ENCODE measurements at places on chromosomes 7 and 10.
A peak's percentile ranks its signal among the peaks of the same experiment; 100 is the strongest.

GRCh38 chr10:93445097-93445960, 36.8 kb downstream of the MYOF start:
- DNase-seq, result no peak

GRCh38 chr7:106111655-106112117, 426 bp downstream of the SYPL1 start:
- DNase-seq, result peak; percentile 66

GRCh38 chr7:25405736-25406135, 177.4 kb upstream of the NPVF start:
- no peak for DNase-seq

DNA sequence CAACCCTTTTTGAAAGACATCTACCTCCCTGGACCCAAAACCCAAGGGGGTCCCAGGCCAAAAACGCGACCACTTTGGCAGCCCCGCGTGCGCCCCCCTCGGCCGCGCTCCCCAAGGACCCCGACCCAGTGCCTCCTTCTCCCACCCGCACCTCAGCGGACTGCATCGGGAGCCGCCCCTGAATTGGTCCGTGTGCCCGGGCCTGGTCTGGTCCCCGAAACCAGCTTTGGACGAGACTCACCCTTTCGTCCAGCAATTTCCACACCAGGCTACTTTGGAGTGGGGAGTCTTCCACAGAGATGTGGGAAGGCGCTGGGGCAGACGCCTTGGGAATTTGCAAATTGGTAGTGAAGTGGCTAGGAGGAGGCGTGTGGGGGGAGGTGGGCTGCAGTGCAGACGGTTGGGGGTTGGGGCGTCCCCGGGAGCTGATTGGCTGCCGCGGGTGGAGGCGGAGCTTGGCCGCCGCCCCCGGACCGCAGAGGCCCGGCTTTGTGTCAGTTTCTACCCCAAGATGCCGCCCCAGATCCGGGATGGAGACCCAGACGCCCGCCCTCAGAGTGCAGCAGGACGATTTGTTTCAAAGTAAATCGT, 16.9 kb downstream of the TCAF1 start:
- no peak for DNase-seq

DNA sequence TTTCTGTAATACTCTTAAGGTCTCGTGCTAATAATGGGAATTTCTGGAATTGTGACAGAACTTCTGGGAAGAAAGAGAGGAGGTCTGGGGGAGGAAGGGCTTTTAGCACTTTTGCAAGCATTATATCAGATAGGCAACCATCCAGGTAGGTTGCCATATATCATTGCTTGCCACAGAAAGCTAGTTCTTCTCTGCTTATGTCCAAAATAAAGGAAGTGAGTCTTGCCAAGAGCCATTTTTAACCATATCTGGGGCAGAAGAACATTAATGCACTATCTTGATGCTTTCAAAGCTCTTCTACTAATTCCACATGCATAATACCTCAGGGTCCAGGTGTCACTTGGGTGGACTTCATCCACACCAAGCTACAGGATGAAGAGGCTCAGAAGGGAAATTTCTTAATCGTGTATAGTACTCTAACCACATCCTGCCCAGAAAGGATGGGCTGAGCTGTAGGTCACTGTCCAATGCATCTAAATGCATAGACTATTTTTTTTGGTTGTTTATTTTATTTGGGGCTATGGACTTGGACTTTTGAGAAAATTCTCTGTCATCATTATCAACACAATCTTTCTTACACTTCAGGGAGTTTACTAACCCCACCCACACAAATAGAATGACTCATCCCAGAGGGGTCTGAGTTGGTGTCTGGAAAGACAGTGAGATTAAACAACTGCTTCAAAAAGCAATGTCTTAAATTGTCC, 68.9 kb upstream of the ADO start:
- no peak for DNase-seq

GRCh38 chr7:142438235-142438922, 180.5 kb upstream of the PRSS58 start:
- peak; percentile 52 for DNase-seq

- DNase-seq, result no peak
Measured at GRCh38 chr10:128950916-128951275, 516.1 kb upstream of the MGMT start.

DNA sequence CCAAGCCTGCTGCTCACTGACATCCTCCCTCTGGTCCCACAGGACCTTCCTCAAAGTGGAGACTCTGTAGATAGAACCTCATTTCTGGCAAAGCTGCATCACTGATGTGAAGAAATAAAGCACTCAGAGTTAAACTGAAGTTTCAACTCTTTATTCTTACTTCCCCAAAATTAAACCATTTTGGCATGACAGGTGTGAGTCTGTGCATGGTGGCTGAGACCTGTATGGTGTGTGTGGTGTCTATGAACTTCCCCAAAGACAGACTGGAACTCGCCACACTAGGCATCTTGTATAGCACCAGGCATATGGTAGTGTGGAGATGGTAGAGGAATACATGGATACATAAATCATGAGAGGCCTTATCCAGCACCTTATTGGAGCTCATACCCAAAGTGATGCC, 6.6 kb upstream of the WDFY4 start:
- no peak for DNase-seq

GRCh38 chr7:137015015-137015414, 146.6 kb downstream of the CHRM2 start:
- DNase-seq, result no peak

DNA sequence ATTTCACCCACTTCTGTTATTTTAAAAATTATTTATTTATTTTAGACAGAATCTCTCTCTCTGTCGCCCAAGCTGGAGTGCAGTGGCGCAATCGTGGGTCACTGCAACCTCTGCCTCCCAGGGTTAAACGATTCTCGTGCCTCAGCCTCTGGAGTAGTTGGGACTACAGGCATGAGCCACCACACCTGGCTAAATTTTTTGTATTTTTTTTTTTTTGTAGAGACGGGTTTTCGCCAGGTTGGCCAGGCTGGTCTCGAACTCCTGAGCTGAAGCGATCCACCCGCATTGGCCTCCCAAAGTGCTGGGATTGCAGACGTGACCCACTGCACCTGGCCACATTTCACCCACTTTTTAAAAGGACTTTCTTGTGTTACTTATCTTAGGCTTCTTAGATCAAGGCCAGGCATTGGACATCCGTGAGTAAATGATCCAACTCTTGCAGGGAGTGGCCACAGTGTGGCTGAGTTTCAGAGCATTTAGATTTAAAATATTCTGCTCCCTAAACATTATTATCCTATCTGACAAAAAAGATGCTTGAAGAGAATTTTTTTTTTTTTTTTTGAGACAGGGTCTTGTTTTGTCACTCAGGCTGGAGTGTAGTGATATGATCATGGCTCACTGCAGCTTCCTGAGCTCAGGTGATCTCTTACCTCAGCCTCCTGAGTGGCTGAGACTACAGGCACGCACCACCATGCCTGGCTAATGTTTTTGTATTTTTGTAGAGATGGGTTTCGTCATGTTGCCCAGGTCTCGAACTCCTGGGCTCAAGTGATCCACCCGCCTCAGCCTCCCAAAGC, 14.4 kb downstream of the SNX10 start:
- no peak for DNase-seq

GRCh38 chr10:48550977-48551376, 53.9 kb downstream of the ARHGAP22 start:
- peak; percentile 46 for DNase-seq

DNA sequence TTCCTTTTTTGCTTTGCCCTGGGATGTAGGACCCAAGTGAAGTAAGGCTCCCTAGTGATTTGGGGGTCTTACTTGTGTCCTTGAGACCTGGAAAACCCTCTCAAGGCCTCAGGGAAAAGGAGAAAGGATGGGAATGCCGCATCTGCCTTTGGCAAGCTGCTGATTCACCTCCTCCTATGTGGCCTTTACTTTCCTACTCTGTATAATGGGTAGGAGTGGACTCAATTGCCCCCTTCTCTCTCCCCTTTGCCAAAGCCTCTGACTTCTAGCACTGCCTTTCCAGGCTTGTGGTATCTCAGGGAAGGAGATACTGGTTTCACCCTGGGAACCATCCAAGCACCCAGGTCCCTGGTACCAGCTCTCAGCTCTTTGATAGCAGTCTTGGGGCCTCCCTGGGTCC, 35.4 kb downstream of the UNC5B start:
- DNase-seq, result no peak

GRCh38 chr10:47372726-47373125, 11.4 kb downstream of the ZNF488 start:
- DNase-seq, result no peak

- DNase-seq, result no peak
Measured at GRCh38 chr7:78542541-78542940, 744.0 kb downstream of the PHTF2 start.

- no peak for DNase-seq
Measured at GRCh38 chr10:80612261-80612660, 74.6 kb downstream of the SH2D4B start.

- no peak for DNase-seq
Measured at GRCh38 chr10:103739039-103739764, 116.2 kb downstream of the SH3PXD2A start.

DNA sequence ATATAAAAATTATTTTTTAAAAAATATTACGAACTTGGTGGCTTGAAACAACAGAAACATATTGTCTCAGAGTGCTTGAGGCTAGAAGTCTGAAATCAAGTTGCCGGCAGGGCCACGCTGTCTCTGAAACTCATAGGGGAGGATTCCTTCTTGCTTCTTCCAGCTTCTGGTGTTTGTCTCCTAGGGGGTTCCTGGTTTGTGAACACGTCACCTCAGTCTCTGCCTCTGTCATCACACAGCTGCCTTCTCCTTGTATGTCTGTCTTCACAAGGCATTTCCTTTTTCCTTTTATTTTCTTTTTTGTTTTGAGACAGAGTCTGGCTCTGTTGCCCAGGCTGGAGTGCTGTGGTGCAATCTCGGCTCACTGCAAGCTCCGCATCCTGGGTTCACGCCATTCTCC, 12.7 kb upstream of the SNX8 start:
- no peak for DNase-seq

GRCh38 chr10:30928742-30929141, 102.9 kb downstream of the ZNF438 start:
- DNase-seq, result no peak

GRCh38 chr7:79823246-79823951, 311.2 kb upstream of the GNAI1 start:
- DNase-seq, result no peak

DNA sequence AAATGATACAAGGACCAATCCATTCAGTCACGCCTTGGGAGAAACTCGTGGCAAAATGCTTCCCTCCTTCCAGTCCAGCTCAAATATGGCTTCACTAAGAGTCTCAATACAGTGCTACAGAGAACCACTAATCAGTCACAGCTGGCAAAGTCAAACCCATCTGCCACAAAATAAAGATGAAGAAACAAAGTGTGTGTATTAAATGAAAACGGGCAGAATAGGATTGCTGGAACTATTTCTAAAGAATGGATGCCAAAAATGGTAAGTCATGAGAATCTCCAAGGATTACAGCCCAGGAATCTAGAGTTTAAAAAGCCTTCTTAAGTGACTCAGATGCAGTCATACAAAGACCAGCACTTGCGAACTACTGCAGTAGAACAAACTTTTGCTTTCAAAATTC, 61.9 kb downstream of the CACUL1 start:
- DNase-seq, result no peak

DNA sequence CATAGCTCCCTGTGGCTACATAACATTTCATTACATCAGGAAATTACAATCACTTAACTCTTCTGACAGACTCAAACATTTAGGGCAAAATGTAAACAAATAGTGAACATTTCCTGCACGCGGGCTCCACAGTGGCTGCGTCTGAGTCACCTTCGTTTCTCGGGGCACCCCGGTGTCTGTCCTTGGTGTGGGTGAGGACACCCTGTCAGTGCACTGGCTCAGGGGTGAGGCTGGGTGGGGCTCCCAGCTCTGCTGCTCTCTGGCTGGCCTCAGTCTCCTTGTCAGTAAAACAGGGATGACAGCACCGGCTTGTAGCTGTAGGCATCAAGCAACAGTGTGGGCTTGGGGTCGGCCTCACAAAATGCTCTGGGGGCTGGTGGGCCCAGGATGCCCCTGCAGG, 237.1 kb upstream of the SHH start:
- no peak for DNase-seq

DNA sequence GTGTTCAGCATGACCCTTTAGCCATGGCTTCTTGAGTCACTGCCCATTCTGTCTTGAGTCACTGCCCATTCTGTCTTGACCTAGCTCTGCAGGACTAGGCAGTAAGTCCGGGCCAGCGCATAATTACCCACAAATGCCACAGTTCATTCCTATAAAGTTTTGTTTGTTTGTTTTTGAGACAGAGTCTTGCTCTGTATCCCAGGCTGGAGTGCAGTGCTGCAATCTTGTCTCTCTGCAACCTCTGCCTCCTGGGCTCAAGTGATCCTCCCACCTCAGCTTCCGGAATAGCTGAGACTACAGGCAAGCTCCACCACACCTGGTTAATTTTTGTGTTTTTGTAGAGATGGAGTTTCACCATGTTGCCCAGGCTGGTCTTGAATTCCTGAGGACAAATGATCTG, 32.7 kb upstream of the TARP start:
- DNase-seq, result no peak

GRCh38 chr10:89563861-89564478, 28.6 kb upstream of the SLC16A12 start:
- peak; percentile 9 for DNase-seq

DNA sequence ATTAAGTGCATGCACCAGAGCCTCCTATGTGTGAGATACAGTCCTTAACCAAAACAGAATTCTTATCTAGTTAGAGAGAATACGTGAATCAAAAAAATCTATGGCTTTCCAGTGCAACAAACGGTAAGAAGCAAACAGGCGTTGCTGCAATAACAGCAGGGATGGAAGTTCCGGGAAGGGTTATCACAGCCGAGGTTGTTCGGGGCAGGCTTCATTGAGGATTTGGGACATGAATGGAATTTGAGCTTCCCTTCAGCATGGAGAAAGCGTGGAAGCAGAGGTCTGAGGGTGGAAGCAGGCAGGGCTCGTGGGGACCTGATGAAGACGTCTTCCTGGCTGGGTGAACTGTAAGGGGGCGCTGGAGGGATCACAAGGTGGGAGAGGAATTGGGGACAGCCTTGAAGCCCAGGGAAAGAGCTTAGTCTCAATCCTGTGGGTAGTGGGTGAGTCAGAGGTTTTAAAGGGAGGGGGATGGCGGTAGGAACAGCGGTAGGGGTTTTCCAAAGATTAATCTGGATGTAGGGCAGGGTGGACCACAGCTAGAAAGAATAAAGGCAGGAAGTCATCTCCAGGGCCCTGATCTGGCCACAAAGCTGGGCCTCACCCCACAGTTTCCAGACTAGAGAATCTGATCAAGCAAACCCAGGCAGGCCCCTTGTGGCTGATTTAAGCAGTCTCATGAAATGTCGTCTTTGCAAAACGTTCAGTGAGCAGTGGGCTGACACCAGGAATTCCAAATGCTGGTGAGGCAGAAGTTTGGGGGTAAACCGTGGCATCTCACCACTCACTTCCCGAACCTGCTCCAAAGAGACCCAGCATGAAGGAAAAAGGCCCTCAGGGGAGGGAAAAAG, 65.1 kb downstream of the CALML3 start:
- DNase-seq, result no peak

DNA sequence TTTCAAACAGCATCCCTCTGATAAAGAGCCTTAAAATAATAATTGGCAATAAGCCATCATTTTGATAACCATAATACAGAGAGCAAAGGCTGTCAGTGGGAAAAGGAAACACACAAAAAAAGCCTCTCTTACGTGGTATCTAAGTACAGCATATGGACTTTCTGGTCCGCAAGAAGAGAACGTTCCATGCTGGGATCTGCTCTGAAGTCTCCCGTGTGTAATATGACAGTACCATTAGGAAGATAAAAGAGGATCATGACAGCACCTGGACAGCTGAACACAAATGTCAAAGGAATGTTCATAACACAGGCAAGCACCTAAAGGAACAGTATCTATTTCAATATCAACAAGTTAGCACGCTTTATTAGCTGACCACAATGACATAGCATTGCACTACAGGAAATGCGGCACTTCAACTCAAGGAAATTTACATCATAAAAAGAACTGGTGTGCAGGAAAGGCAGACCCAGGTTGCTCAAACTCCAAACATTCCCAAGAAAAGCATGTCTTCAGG, 9.9 kb downstream of the DCLRE1A start:
- DNase-seq, result no peak
